ENCODE measurements at places on chromosomes 12 and 14. TPM values are rescaled to one million over a fixed set of nuclear protein-coding genes. Genes with fewer than 3 reads are reported as not detected.

DNA sequence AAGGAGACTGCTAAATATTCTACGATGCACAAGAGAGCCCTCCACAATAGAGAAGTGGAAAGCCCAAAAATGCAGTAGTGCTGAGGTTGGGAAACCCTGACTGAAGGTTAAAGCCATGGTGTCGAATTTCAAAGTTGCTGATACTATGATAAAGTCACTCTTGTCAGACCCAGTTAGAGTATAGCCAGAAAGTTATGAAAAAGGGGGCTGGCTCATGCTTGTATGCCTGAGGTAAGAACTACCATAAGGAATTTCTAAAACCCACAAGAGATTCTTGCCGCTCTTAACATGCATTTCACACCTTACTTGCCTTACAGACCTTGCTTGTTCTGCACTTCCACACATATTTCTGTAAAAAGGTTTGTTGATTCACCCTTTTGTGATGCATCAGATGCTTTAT is 184.6 kb downstream of the SLC6A15 start:
- no peak for DNase-seq

GRCh38 chr14:100791348-100791735 is 34.6 kb upstream of the MEG3 start:
- no peak for DNase-seq

GRCh38 chr12:122843455-122843854 is 8.2 kb downstream of the HIP1R start:
- no peak for DNase-seq

DNA sequence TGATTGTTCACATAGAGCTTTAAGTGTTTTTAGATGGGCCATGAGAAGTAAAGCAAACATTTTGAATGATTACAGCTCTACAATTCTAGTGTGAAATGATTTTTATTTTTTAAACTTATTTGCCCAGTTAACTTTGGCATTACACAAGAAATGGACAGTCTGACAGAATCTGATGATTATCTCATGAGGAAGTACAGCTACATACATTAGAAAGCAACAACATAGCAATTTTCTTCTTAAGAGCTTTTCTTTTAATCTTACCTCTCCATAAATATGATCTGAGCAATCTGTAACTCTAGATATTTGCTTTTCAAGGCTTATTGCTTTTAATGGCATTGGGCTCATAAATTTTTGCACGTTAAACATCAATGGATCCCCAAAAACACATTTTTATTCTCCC is 26.5 kb upstream of the PPP1R12A start:
- no peak for DNase-seq

DNA sequence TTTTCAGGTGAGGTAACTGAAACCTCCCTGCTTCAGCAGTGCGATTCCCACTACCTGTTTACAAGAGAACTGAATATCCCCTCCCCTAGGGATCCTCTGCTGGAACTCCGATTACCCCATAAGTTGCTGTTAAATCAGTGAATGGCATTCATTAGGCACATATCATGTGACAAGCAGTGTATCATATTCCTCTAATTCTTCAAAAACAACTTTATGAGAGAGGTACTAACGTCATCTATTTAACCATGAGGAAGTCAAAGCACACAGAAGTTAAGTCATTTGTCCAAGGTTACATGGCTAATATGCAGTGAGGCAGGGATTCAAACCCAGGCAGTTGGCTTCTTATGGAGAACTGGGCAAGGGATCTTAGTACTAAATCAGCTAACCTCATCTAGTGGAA is 43.9 kb upstream of the PCED1B start:
- no peak for DNase-seq

GRCh38 chr12:22018860-22019259 is 27.2 kb upstream of the CMAS start:
- no peak for DNase-seq

GRCh38 chr12:89140141-89140540 is 212.2 kb downstream of the DUSP6 start:
- DNase-seq = no peak

DNA sequence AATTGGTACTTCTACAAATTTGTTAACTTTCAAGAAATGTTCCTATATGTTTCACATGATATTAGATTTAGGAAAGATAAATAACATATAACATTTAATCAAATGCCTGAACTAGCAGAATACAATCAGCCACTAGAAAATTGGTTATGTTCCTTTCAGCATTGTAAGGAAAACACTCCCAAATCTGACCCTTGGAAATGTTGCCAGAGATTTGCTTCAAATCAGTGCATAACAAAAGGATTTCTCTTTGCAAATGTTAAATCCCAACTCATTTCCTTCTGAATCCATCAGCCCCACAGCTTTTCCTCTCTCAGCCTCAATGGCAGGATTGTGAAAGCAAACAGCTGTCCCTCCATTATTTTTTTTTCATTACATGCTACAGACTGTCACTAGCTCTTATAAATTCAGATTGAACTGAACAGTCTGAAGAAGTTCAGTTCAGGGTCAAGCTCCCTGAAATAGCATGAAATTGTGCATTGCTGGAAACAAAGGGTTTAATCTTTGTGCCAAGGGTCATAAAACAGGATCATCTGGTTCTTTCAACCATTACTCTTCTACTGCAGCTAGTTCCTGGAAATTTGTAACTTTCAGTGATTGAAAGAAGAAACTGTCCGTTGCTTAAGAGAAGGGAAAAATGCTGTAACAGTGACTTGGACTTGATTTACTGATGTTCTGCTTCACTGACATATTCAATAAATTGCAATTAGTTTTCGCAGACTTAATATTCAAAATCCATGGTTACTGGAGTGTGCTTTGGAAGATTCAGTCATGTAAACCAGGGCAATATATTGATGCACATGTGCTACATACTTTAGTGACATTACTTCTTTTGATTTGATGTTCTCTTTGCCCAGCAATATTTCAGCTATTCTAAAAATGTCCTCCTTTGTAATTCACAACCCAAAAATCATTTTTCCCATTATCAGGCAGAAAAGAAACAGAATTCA is 246.4 kb downstream of the RPL10L start:
- no peak for DNase-seq

DNA sequence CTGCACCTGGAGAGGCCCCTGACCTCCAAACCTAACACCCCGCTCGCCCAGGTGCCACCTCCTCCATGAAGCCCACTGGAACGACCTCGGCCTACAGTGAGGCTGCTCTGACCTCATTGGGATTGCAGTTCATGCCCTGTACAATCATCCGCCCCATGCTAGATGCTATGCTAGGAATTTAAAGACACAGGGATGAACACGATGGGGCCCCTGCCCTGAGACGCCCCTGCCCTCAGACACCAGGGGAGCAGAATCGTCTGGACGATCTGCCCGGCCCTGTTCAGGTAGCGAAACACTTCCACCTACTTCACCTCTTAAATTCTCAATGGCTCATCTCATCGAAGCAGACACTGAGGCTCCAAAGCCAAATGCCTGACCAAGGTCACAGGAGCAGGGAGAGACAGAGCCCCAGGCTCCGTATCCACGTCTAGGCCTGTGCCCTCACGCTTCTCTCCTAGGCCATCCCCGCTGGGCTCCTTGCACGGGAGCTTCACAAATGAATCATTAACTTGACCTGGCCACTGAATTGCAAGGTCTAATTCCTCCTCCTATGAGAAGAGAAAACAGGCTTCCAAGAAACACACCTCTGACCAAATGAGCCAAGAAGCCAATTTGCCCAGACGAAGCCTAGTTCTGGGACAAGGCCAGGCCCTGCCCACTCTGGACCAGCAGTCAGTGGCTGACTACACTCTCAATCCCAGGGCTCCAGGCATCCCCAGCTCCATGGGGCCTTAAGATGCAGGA is 35.2 kb downstream of the SCARB1 start:
- DNase-seq = no peak

GRCh38 chr14:33369041-33369440 is 430.4 kb downstream of the NPAS3 start:
- DNase-seq = no peak

DNA sequence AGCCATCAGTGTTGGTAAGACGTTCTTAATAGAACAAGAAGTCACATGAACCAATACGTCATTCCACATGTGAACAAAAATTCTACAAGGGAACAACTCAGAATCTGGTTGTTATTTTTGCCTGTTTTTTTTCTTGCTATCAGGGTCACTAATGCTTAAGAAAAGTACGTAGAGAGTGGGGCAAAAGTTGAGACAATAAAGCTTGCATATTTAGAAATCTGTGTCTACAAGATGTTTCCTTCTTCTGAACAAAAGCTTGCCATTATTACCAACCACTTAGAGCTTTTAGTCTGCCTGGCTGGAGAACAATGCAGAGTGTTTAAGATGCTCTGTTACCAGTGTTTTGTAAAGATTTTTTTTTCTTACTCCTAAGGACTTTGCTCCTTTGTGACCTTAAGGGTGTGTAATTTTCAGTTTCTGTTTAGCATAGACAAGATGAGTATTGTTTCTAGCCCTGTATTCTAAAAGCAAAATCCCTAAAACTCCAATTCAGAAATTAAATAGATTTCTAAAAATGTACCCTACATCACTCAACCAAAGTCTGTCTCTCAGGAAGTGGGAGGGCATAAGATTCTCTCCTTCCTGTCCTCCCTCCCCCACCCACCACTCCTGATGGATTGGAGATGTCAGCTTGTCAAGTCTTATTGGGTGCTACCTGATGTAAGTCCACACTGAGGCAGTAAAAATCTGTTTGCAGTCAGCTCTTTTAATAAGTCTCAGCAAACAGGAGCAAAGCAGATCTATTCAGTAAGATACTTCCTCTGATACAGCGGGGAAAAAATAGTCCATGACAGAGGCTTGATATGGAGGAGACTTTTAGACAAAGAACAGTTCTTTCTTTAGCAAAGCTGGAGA is 267.6 kb downstream of the GRIN2B start:
- DNase-seq = no peak

Gene HRK
- total RNA-seq = not detected

Gene MUCL1
- total RNA-seq = not detected

Gene ALDH1L2
- 1.1 TPM for total RNA-seq

Gene NUBPL
- 12.0 TPM for total RNA-seq

Gene CCDC85C
- 7.4 TPM for total RNA-seq

Data from activated T-helper 1 cell treated with anti-CD3 and anti-CD28 coated beads, Interleukin-12 subunit alpha, Interleukin-12 subunit beta, Interleukin-2, Interleukin-4 antibody, amounts not matched to agents 30 ng/mL and 10 ng/mL and 1 ng/mL, durations not matched to agents 14 hours and 24 hours and 36 hours (primary cell).